ENCODE measurements at places on chromosomes 11 and 22. TPM values are rescaled to one million over a fixed set of nuclear protein-coding genes. Genes with fewer than 3 reads are reported as not detected.

The SPON1 gene
- 0.95 TPM for total RNA-seq

The LRRC74B gene
- total RNA-seq = not detected

The CTSF gene
- 1.2 TPM for total RNA-seq

The CABP4 gene
- total RNA-seq = 0.27 TPM

The DUSP8 gene
- 2.1 TPM for total RNA-seq

Data from activated naive CD8-positive, alpha-beta T cell treated with anti-CD3 and anti-CD28 coated beads for 36 hours (primary cell).